ENCODE measurements at places on chromosomes 11 and 22.

GRCh38 chr11:74683279-74683871, 47.9 kb downstream of the CHRDL2 start:
- no peak for DNase-seq

DNA sequence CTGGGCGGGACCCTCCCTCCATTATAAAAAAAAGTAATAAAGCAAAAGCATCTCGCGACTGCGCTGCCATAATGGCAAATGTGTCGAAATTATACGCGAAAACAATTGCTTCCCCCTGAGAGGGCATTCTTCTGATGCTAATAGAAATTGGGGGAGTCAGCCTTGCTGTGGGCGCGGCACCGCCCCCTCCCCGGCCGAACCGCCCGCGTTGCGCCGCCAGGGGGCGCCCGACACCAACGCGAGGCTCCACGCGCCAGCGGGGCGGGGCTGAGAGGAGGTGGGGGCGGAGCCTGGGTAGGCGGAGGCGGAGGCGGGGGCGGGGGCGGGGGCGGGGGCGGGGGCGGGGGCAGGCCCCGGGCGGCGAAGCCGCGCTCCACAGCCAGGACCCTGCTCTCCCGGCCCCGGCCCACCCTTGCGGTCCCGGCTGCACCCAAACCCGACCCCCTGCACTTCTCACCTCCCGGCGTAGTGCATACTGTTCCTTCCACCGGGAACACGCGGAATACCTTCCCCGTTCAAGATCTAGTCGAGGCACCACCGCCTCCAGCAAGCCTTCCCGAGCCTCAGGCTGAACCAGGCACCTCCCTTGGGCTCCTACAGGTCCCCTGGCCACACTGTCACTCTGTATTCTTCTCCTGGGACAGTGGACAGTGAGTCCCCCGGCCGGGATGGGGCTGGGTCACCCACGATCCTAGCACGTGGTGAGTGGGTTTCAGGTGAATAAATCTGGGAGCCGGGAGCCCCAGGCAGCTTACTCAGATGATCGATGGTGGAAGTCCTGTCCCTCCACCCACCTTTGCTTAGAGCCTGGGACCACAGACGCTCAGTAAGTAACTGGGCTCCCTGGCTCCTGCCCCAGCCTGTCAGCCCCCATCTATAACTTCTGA, 15.5 kb upstream of the UPK3A start:
- DNase-seq, result no peak

DNA sequence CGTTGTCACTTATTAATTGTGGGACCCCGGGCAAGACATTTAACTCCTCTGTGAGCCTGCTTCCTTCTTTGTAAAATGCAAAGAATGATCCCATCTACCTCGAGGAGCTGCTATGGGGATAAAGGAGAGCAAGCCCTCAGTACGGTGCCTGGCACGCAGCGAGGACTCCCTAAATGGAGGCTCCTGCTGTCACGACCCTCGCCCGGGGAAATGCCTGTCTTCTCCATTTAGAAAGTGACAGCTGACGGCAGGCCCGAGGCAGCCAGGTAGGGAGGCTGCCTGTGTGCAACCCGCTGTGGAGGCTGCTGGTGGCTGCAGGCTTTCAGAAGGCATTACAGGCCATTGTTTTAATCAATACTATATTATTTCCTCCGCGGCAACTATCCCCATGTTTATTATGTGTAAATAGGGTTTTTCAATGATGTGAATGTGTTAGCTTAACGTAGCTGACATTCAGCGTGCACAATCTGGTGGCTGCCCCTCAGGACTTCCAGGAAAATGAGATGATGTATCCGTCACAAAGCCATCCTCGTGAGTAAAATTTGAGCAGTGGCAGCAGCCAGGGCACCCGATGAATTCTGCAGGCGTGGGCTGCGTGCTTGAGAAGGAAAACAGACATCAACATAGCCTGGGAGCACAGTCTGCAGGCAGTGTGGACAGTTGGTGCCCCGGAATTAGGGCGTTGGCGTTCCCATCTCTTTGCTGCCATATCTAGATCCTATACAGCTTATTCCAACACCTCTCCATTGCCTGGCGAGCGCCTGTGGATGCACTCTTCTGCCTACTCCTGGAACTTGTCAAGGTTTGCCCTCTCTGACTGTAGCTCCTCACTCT, 228.3 kb downstream of the ST3GAL4 start:
- no peak for DNase-seq

- DNase-seq, result no peak
Observed at GRCh38 chr11:10973416-10973815, 115.6 kb upstream of the ZBED5 start.

GRCh38 chr11:7648264-7648663, 25.0 kb downstream of the CYB5R2 start:
- DNase-seq, result no peak

DNA sequence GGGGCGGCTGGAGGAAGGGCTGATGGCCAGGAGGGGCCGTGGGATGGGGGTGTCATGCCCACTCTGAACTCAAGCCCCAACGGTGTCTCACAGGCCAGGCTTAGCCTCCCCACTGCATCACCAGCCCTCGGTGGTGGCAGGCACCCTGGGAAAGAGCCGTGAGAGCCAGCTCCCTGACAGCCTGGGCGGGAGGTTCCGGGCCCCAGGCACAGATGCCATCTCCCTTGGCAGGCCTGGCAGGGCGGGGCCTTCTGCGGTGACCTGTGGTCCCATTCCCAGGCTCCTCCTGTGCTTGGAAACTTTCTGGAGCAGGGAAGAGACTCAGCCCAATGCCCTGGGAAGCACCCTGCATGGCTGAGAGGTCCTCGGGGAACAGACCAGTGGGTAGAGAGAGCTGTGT, 4.8 kb downstream of the PHLDA2 start:
- DNase-seq, result no peak

DNA sequence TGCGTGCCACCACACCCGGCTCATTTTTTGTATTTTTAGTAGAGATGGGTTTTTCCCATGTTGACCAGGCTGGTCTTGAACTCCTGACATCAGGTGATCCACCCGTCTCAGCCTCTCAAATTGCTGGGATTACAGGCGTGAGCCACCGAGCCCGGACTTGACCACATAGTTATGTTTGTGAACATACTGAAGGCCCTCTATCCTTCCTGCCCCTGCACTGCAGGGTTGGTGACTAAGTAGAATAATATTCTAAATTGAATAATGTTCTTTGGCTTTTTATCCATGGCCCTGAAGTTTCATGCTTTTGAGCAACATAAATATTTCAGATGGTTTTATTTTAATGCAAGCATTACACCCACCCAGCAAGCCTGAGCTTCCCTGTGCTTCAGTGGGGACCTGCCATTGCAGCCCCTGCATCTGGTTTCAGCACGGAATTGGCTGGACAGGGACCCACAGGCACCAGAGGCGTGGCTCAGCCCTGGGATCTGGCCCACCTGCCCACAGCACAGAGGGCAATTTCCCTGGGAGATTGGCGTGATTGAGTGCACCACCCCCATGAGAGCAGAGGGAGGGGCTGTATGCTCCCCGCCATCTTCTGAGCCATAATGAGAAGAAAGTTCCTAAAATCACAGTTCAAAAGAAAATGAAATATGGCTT, 460.5 kb downstream of the BRD1 start:
- peak; percentile 23 for DNase-seq

DNA sequence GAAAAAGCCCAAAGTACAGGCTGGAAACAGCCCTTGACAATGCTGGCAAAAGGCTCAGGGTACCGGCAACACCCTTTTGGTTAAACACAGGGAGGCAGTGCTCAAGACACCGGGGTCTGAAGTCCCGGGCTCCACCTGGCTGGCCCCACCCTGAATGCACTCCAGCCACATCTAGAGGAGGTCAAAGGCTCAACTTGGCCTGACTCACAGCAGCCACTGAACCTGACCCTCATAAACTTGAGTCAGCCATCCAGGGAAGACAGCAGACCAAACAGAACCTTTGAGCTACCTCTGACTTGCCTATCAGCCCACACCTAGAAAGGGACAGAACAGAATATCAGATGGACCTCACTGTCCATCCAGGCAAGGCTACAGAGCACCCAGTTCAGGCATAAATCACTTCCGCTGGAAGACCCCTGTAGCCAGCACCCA, 3.8 kb downstream of the CFL1 start:
- DNase-seq, result no peak

- peak; percentile 54 for DNase-seq
Observed at GRCh38 chr11:99973993-99974392, 713.1 kb upstream of the ARHGAP42 start.

DNA sequence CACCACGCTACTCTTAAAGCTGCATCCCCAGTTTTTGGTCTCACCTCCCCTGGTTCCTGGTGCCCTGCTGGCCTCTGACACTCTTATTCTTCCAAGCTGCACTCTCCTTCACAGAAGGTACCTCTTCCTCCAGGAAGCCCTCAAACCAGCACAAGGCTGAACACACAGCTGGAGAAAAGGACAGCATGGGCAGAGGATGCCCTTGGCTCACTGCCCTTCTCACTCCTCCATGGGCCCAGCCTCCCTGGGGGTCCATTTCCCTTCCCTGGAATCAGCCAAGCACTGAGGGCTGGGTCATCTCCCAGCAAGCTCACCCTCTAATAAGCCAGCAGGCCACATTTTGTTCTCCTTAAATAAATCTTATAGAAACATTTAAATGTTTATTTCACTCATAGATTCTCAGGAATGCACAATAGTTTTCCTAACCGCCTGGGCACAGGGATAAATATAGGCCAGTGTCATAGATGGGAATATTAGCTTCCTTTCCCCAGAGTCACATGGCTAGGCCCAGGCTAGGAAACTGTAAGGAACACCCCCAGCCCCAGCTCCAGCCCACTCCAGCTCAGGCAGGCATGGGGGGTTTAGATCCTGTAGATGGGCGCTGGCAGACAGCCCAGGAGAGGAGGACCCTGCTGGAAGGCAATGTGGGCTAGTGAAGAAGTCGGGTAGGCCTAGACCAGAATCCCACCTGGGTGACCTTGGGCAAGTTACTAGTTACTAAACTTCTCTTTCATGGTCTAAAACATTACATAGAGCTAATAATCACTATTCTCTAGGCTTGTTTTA, 51.5 kb downstream of the IRAG1 start:
- DNase-seq, result no peak

- no peak for DNase-seq
Observed at GRCh38 chr11:3003396-3004231, 11.5 kb upstream of the NAP1L4 start.

DNA sequence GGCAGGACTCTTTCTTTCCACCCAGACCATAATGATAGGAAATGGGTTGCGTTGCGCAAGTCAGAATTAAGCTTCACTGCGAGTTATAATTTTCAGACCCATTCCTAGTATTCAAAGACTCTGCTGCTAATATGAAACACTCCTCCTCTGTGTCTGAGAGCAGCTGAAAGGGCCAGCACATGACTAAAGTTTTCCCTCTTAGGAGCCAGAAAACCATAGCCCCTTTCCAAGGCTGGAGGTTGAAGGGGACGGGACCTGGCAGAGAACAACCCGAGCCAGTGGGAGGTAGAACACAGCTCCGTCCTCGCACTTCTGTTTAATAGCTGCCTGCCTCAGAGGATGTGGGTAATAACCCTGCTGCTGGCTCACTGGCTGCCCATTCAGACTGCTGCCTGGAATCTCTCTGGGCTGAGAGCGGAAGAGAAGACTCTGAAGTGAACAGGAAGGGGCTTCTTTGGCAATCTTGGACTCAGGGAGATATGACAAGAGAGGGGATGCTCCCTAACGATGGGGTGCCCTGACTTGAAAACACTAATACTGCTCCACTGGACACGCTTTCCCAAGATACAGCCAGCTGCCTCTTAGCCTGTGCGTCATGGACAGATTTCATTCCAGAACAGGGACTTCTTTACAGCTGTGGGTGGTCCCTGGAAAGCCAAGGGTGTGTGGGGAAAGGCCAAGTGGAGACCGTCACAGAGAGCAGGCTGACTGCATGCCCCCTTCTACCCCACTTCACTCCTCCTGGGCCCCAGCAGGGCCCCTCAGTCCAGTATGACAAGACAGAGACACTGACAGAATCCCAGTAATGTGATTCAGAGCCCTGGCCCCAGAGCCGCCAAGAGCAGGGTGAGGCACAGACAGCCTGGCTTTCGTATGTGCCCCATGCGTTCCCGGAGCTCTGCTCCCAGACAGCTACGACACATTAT, 156.9 kb downstream of the FEZ1 start:
- DNase-seq, result no peak

- peak; percentile 59 for DNase-seq
Observed at GRCh38 chr22:34814260-34815025, 251.5 kb upstream of the ISX start.

GRCh38 chr11:9112075-9112474, 20.7 kb upstream of the SCUBE2 start:
- DNase-seq, result no peak

- DNase-seq, result no peak
Observed at GRCh38 chr11:77510851-77511250, 37.0 kb upstream of the PAK1 start.

- DNase-seq, result peak; percentile 95
Observed at GRCh38 chr11:35529971-35530495, 4.6 kb upstream of the PAMR1 start.

GRCh38 chr22:19213442-19214077, 35.0 kb upstream of the SLC25A1 start:
- no peak for DNase-seq

DNA sequence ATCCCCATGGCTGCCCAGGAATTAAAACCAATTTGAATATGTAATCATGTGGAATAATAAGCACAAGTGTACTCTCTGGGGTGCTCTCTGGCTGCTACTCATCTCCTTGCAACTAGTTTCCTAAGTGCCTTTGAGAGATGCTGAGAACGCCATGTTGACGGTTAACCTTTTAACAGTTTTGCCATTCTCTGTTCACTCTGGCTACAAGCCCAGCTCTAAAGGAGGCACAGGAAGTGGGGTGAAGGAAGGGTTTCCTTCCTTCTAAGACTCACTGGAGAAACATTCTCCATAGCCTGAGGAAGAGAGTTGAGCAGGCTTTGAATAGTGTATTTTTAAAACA, 122.0 kb upstream of the ZC3H12C start:
- DNase-seq, result peak; percentile 91

DNA sequence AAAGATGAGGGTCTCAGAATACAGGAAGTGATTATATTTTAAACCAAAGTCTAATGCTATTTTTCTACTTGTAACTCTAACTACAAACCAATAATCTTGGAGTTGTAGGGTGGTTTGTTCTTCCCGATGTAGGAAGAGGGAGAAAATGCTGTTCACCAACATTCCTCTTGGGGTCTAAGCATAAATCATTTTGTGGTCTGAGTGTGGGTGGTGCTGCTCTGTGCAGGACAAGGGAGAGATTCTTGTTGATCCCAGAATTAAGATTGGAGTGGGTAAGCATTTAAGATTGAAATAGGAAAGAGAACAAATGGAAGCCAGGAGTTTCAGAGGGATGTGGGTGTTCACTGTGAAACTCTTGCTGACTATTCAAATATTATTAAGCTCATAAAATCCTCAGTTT, 38.6 kb upstream of the MMP13 start:
- DNase-seq, result peak; percentile 41

GRCh38 chr11:92657226-92657625, 312.2 kb upstream of the MTNR1B start:
- DNase-seq, result no peak

- DNase-seq, result no peak
Observed at GRCh38 chr22:37406441-37407235, 20.6 kb downstream of the ELFN2 start.

Measured in M059J (cell line).